ENCODE measurements at places on chromosomes 11 and 22. TPM values are rescaled to one million over a fixed set of nuclear protein-coding genes. Genes with fewer than 3 reads are reported as not detected.

Gene PKP3
- total RNA-seq = not detected

Gene SDHAF2
- 68.5 TPM for total RNA-seq

Gene CCDC15
- total RNA-seq = 3.7 TPM

Gene RAG2
- total RNA-seq = not detected

Gene OR51I1
- total RNA-seq = not detected

Gene PANX3
- total RNA-seq = not detected

Gene FAM111B
- 2.9 TPM for total RNA-seq

Gene HTR3B
- 0.41 TPM for total RNA-seq

Gene NNMT
- total RNA-seq = 0.41 TPM

Gene WNT7B
- 1.2 TPM for total RNA-seq

Gene CALCA
- total RNA-seq = not detected

Gene PACS1
- total RNA-seq = 29.3 TPM

Gene OR5A1
- not detected for total RNA-seq

Gene FREY1
- 1.2 TPM for total RNA-seq

Gene SLC6A5
- total RNA-seq = not detected

Gene FADS1
- total RNA-seq = 81.9 TPM

Gene FAM111A
- 7.3 TPM for total RNA-seq

Data from frontal cortex (tissue), 4 donors.